Esophagus squamous epithelium (tissue), 5 donors: ENCODE measurements at places on chromosomes 5 and 9.

DNA sequence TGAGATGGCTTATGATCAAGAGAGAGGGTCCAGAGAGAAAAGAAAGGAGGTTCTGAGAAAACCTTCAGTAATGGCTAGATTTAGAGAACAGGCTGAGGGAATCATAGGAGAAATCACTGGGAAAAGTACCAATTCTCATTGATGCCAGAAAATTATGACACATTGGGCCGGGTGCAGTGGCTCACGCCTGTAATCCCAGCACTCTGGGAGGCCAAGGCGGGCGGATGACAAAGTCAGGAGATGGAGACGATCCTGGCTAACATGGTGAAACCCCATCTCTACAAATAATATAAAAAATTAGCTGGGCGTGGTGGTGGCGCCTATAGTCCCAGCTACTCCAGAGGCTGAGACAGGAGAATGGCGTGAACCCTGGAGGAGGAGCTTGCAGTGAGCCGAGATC is 29.5 kb upstream of the PLIN2 start:
- DNase-seq = no peak

- no peak for DNase-seq
Measured at GRCh38 chr9:34572628-34573027, 16.9 kb downstream of the CNTFR start.

DNA sequence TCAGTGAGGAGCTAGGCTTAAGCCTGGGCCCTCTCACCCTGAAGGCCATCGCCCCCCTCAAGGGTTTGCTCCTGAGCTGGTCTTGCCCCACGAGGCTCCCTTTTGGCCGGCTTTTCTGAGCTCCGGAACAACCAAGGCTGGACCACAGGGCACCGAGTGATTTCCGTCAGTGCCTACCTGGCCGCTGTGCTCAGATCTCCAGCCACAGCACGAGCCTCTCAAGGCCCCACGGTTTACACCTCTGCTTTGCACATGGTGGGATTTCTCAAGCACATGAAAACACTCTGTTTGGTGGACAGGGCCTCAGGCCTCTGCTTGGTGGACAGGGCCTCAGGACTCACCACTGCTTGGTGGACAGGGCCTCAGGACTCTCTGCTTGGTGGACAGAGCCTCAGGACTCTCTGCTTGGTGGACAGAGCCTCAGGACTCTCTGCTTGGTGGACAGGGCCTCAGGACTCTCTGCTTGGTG is 15.8 kb downstream of the CLPTM1L start:
- no peak for DNase-seq

GRCh38 chr9:92181296-92181695 is 66.1 kb upstream of the SPTLC1 start:
- no peak for DNase-seq

GRCh38 chr9:137236936-137237421 is 4.1 kb upstream of the TUBB4B start:
- DNase-seq = no peak

DNA sequence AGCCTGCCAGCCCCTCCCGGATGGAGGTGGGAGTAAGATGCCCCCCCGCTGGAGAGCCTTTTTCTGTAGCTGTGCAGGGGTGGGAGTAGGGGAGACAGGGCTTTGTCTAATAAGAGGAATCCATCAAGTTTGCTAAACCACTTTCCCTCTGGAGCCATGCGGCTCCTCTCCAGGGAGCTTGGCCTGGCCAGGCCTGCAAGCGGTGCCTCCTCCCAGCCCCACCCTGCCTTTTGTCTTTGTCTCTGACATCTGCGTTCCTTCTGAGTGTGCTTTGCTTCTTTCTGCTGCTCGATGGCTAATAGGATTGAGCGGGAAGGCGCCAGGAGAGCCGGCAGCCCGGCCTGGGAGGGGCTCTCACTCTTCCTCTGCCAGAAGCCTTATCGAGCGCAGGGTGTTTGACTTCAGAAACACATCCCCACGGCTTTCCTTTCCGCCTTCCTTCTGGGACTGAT is 26.7 kb upstream of the FCN1 start:
- DNase-seq = no peak

DNA sequence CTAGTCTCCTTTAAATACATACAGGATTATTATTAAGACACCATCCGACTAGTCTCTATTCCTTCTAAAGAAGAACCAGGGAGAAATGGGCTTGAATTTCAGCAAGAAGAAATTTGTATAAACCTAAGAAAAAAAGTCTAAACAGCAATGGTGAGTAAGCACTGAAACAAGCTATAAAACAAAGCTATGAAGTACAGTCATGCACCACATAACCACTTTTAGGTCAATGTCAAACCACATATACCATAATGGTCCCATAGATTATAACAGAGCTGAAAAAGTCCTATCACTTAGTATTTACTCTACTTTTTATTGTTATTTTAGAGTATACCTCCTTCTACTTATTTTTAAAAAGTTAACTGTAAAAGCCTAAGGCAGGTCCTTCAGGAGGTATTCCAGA is 102.0 kb upstream of the NFIB start:
- DNase-seq = no peak

GRCh38 chr9:77977210-77977611 is 54.4 kb downstream of the GNAQ start:
- no peak for DNase-seq

GRCh38 chr9:131562032-131562959 is 17.0 kb downstream of the PRRT1B start:
- DNase-seq = no peak

- DNase-seq = no peak
Measured at GRCh38 chr5:33840927-33841547, 50.8 kb downstream of the ADAMTS12 start.

DNA sequence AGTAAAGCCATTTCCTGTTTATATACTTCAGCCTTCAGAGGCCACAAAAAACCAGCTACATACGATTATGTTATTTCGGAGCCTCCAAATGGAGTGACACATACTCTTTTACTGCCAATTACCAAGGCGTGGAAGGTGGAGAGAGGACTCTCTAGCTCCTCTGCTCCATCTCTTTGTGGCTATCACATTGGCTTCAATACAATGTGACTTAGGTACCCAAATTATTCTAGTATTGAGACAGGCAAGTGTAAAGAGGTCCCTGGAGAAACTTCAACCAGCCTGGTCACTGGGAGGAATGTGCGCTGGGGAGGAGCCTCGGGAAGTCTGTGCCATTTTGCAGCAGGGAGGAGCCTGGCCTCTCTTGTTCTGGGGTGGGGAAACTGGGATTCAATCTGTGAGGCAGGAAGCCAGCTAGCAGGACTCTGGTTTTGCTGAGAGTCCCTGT is 85.8 kb upstream of the TAS2R1 start:
- DNase-seq = no peak
